ENCODE measurements at places on chromosomes 6 and 20. TPM values are rescaled to one million over a fixed set of nuclear protein-coding genes. Genes with fewer than 3 reads are reported as not detected.

Gene NNAT
- total RNA-seq, result 0.30 TPM

Gene COL19A1
- total RNA-seq, result not detected

Gene TRIM40
- not detected for total RNA-seq

Gene PRKN
- 0.39 TPM for total RNA-seq

Gene SNRPB
- total RNA-seq, result 488 TPM

Gene PXDC1
- 59.0 TPM for total RNA-seq

Gene WFDC12
- not detected for total RNA-seq

Gene TPX2
- 95.4 TPM for total RNA-seq

Gene UST
- total RNA-seq, result 4.3 TPM

Gene PPP1R3G
- total RNA-seq, result 0.04 TPM

Gene TAAR1
- total RNA-seq, result not detected
